ENCODE measurements at places on chromosomes 16 and 17. TPM values are rescaled to one million over a fixed set of nuclear protein-coding genes. Genes with fewer than 3 reads are reported as not detected.

- H3K27me3 ChIP-seq: peaks cover 10% of the 10 kb centered on the region
- no peak for DNase-seq
- H3K36me3 ChIP-seq: no peaks in the 10 kb centered on the region
- no peak overlapping the region for H3K4me3 ChIP-seq
Observed at GRCh38 chr16:81717662-81718189, 61.4 kb upstream of the PLCG2 start.

- peaks cover 7% of the 10 kb centered on the region for H3K27me3 ChIP-seq
- no peak for DNase-seq
- H3K4me3 ChIP-seq: no peak overlapping the region
- no peak overlapping the region for H3K27ac ChIP-seq
- H3K4me1 ChIP-seq: peaks cover 6% of the 10 kb centered on the region
- no peaks in the 10 kb centered on the region for H3K36me3 ChIP-seq
Observed at GRCh38 chr16:11603331-11603750, 16.6 kb upstream of the LITAF start.

GRCh38 chr16:47026492-47026891 lies 53.0 kb upstream of the DNAJA2 start:
- no peaks in the 10 kb centered on the region for H3K4me1 ChIP-seq
- peaks cover 5% of the 10 kb centered on the region for H3K27me3 ChIP-seq
- H3K4me3 ChIP-seq: no peak overlapping the region
- no peaks in the 10 kb centered on the region for H3K36me3 ChIP-seq
- no peak for DNase-seq

DNA sequence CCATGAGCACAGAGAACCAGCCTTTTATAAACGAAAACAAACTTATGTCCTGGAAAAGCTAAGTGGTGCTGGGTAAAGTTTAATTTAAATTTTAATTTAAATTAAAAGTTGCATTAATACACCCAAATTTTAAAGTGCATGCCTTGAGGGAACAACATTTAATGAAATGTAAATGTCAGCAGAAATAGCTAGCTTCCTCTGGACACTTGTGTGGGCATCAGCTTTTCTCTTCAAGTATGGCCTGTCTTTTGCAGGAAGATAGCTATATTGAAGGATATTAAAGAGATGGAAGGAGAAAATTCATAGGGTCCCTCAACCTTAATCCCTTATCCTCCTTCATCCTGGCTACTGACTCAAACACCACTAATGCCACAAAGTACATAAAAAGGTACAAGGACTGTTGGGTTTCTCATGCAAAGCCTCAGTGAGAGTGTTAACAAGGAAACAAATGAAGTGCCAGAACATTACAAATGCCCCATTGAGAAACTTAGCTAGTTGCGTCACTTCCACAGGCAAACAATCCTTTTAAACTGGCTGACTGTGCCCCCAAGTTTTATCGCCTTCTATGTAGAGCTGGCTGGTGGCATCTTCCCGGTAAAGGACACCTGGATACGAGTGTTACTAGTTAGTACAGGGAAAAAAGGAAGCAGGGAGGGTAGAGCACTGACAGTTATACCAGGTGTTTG lies 14.1 kb downstream of the PHF12 start:
- H3K4me1 ChIP-seq: peaks cover 61% of the 10 kb centered on the region
- H3K27ac ChIP-seq: no peak overlapping the region
- H3K27me3 ChIP-seq: no peaks in the 10 kb centered on the region
- peaks cover 13% of the 10 kb centered on the region for H3K36me3 ChIP-seq
- DNase-seq: no peak
- H3K4me3 ChIP-seq: no peak overlapping the region

GRCh38 chr17:38577244-38577643 lies 28.5 kb downstream of the SRCIN1 start:
- H3K4me1 ChIP-seq: peaks cover 6% of the 10 kb centered on the region
- H3K27me3 ChIP-seq: peaks cover 56% of the 10 kb centered on the region
- no peak overlapping the region for H3K27ac ChIP-seq
- no peak for DNase-seq
- no peak overlapping the region for H3K4me3 ChIP-seq
- H3K36me3 ChIP-seq: no peaks in the 10 kb centered on the region

- H3K27me3 ChIP-seq: peaks cover 2% of the 10 kb centered on the region
- H3K36me3 ChIP-seq: no peaks in the 10 kb centered on the region
- no peak overlapping the region for H3K4me3 ChIP-seq
- H3K4me1 ChIP-seq: peaks cover 68% of the 10 kb centered on the region
Observed at GRCh38 chr17:77126519-77126918, 14.2 kb upstream of the SEC14L1 start.

The SLC38A8 gene
- total RNA-seq: not detected

DNA sequence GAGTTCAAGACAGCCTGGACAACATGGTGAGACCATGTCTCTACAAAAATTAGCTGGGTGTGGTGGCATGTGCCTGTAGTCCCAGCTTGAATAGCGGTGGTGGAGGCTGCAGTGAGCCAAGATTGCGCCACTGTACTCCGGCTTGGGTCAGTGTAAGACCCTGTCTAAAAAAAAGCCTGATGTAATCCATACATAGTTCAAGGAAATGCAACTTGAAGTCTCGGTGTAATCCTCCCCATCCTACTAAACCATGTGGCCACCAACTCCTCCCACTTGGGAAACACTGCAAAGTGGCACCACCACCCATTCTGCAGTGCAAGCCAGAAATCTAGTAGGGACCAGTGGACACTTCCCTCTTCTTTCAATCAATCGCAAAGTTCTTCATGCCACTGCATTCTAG lies 5.4 kb upstream of the KPNB1 start:
- H3K4me1 ChIP-seq: peaks cover 18% of the 10 kb centered on the region
- H3K36me3 ChIP-seq: no peaks in the 10 kb centered on the region
- H3K27ac ChIP-seq: no peak overlapping the region
- no peak for DNase-seq
- peaks cover under 1% of the 10 kb centered on the region for H3K27me3 ChIP-seq

- H3K4me1 ChIP-seq: peaks cover 14% of the 10 kb centered on the region
- no peaks in the 10 kb centered on the region for H3K36me3 ChIP-seq
- no peak overlapping the region for H3K27ac ChIP-seq
- DNase-seq: no peak
Observed at GRCh38 chr17:50871898-50872297, 5.7 kb upstream of the TOB1 start.

DNA sequence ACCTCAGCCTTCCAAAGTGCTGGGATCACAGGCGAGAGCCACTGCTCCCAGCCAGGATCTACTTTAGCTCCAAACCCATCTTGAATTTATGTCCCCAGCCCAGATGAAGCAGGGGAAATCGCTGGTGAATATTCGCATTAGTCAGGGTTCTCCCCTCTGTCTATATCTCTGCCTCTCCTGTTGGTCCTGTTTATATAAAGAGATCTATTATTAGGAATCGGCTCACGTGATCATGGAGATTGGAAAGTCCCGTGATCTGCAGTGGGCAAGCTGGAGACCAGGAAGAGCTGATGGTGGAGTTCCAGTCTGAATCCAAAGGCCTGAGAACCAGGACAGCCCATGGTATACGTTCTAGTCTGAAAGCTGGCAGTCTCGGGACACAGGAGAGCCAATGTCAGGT lies 382.8 kb downstream of the SEC14L1 start:
- H3K4me1 ChIP-seq: no peaks in the 10 kb centered on the region
- no peak for DNase-seq
- H3K27me3 ChIP-seq: peaks cover 16% of the 10 kb centered on the region
- H3K4me3 ChIP-seq: no peak overlapping the region
